ENCODE measurements at places on chromosomes 3 and 15.

DNA sequence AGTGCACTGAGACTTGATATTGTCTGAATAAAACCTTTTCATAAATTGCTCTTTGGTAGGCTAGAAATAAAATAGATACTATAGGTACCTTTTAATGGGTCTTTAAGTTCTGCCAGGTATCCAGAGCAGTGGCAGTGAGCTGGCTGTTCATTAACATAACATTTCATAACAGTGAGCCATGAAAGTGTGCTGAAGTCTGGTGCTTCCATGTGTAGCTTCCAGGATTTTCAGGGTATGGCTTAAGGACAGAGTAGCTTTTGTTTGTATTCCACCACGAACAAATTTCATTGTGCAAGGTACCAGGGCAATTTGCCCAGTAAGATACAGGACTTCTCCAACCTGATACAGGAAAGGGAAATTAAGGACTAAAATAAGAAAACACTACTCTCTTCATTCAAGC is 124.7 kb upstream of the NANOGP8 start:
- no peak for DNase-seq

GRCh38 chr15:77039848-77040247 is 31.1 kb downstream of the TSPAN3 start:
- DNase-seq: no peak

DNA sequence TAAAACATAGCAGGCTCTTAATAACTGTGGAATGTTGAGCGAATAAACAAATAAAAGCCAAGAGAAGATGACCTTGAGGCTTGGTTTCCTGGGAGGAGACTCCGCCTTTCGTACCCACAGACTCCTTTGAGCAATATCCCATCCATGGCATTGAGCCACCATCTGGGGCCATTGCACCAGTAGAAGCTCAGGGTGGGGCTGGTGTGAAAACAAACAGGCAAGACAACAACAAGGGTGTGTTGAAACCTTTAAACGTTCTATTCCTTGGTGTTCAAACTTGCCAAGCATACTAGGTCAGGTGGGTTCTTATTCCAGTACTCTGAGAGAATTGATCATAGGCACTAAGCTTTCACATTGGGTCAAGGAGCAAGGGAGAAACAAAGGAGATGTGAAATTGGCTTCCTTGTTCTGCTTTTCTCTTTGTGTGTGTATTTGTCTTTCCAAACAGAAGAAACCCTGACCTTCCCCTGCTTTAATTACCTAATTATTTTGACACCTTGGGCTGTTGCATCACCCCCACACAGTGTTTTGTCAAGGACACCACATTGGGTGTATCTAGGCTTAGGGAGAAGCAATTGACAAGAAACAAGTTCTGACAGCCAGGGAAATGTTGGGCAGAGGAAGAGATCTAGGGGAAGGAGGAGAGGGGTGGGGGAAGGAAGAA is 105.1 kb upstream of the BCL6 start:
- DNase-seq: no peak

GRCh38 chr15:39153058-39153714 is 427.7 kb upstream of the THBS1 start:
- no peak for DNase-seq

DNA sequence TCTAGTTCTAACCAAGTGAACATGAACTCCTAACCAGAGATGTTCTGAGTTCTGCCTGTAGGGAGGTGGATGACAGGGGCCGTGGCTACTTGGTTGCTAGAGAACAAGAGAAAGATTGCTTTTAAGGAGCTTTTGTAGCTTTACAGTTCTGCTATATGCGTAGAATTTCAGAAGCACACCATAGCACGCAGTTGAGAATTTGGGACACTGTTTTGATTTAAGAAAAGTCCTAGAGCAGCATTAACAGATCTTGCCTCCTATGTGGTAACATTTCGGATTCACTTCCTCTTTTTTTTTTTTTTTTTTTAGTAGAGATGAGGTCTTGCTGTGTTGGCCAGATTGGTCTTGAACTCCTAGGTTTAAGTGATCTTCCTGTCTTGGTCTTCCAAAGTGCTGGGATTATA is 181.7 kb downstream of the TCF12 start:
- no peak for DNase-seq

- no peak for DNase-seq
Measured at GRCh38 chr3:11569156-11569741, 74.5 kb downstream of the VGLL4 start.

DNA sequence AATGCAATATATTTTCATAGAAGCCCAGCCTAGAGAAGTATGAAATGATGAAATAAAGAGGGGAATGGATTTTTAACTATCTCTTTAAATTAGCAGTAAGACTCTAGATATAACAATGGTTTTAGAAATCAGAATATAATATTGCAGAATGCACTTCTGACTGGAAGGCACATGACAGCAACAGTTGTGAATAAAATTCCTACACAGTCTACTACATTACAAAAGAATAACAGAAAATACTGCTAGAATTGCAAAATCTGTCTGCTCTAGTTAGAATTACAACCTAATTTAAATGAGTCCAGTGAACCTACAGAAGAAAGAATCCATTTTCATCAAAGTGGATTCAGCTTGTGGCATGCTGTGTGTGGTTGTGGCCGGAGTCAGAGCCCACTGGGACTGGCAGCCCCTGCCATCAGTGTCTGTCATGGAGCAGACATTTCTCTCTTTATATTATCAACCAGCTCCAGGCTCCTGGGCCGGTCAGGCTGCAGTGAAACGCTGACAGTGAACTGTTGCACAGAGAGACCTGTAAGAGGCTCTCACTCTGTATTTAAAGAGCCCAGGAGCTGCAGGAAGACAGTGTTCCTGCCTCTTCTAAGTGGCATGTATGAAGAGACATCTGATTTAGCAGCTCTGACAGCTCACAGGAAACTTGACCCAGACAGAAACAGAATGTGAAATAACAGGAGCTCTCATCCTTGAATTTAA is 1523.8 kb upstream of the CADM2 start:
- no peak for DNase-seq

DNA sequence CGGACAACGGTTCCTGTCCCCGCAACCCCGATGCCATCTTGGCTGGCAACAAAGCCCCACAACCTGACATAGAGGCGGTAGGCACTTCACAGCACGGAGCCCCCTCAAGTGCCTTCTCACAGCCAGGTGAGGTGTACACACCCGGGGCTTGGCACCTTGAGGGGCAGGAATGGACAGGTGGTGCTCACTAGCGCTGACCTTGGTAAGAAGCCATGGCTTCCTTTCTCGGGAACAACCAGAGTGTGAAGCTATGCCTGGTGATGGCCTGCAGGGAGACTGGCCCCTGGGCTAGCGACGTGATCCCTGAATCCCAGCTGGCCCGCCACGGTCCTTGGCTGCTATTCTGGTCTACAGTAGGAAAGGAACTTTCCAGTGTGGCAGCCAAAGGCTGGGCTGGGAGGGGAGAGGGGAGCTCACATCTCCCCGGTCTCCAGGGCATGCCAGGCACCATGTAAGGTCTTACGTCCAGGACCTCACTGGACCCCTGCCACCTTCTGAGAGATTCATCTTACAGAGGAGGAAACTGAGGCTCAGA is 70.6 kb upstream of the RPL32 start:
- DNase-seq: no peak

DNA sequence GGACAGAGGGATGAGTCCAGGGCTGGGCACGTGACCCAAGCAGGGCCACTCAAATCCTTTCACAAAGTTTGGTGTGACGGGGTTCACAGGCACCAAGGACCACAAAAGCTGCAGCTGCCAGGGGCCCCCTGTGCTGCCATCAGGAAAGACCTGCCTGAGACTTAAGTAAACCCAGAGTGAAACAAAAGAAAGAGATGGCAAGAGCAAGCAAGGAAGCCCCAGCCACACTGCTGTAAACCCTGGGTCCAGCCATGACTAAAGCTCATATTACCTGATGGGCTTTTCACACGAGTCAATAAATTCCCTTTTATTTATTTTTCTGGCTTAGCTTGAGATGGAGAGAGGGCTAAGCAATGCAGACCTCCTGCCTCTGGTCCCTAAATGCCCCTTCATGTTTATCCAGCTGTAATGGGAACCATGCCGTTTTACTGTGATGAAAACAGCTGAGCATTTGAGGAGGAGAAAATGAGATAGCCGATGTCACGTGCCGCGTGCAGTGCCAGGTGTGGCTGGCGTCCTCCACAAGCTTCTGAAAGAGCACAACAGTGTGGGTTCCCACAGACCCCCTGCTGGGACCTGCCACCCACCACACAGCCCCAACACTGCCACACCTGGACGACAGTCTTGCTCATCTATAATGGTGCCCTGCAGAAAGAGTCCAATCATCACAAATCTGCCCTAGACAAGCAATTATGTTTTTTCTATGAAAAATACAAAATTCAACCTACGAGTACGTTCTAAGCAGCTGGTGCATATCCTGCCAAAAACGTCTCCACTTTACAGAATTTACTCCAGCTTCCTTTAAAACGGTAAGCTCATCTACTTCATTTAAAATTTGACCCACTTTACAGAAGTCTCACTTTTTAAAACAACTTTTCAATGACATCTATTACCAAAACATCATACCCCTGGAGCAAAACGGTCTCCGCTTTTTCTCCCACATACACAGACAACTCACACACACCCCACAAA is 34.2 kb downstream of the ADAMTS17 start:
- no peak for DNase-seq

- no peak for DNase-seq
Measured at GRCh38 chr3:150239766-150240165, 168.3 kb upstream of the TSC22D2 start.
